ENCODE measurements at places on chromosomes 7 and 10.

GRCh38 chr7:37315772-37316715, 132.6 kb downstream of the ELMO1 start:
- DNase-seq: no peak

- DNase-seq: no peak
Measured at GRCh38 chr10:59513558-59513957, 151.2 kb upstream of the FAM13C start.

DNA sequence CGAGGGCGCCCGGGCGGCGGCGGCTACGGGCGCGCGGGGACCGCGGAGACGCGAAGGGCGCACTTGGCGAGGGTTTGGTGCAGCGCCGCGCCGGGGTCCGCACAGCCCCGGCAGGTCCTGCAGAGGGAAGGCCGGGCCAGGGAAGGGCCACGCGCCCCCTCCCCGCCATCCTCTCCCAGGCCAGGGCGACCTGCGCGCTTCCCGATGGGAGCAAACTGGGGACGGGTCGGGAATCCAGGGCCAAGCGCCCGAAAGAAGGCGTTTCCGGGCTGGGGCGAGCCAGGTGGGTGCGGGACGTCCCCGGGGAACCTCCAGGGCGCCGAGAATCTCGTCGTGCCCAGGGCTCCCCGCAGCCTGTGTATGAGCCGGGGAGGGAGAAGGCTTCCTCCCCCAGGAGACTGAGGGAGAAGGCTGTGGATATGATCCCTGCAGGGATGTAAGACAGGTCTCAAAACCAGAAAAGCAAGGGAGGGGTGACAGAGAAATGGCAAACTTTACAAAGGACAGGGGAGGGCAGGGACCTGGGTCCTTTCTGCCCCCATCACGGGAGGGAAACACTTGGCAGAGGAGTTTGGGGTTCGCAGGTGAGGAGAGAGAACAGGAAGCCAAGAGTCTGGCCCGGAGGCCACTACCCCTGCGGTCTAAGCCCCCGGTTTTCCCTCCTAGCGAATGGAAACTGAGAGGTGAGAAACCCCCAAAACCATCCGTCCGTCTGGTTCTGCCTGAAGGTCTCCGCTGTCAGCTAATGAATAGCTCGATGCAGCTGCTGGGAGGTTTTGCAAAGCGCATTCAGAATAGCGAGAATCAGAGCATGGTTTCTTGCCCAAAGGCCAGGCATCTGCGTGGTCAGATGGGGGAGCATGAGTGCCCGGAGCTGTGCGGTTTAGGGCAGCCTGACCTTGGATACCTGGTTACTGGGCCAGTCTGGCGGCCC, 674 bp downstream of the AMZ1 start:
- DNase-seq: no peak

GRCh38 chr10:124520558-124521428, 59.2 kb downstream of the LHPP start:
- no peak for DNase-seq

DNA sequence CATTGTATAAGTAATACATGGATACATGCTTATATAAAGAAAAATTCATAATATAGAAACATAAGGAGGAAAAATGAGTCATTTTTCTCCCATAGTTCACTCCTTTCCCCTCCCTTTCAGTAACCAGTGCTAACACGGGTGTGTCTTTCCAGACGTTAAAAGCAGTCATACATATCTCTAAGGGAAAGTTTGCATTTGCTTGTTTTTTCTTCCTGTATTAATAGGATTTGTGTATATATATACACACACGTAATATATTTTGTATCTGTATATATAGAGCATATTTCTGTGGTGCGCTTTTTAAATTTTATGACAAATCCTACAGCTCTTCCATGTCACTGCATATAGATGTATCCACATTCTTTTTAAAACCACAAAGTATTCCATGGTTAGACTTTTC, 78.8 kb downstream of the RALA start:
- no peak for DNase-seq

DNA sequence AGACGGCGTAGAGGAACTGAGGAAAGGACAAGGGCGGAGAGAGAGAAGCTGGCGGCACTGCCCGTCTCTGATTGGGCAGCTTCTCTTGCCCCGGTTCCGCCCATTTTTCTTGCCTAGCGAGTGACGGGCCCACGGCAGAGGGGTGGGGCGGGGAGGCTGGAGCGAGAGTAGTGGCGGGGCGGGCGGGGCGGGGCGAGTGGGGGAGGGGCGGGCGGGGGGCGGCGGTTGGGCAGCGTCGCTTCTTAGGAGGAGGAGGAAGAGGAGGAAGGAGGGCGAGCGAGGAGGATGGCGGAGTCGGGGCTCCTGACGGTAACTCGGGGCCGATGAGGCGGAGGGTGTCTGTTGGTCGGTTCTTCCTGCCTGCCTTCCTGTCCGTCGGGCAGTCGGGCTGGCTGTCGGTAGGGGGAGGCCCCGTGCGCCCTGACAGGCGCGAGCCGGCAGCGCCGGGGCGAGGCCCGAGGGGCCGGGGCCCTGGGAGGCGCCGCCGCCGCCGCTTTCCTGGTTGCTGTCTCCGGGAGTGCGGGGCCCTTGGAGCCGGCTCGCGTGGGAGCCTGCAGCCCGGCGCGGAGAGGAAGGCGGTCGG, at the start of gene SHOC2:
TSS of gene SHOC2 (plus strand) at position 256 of the 583 bp plus-strand sequence. CDS start 44,755 bp downstream, outside the sequence.
- peak; percentile 95 for DNase-seq

DNA sequence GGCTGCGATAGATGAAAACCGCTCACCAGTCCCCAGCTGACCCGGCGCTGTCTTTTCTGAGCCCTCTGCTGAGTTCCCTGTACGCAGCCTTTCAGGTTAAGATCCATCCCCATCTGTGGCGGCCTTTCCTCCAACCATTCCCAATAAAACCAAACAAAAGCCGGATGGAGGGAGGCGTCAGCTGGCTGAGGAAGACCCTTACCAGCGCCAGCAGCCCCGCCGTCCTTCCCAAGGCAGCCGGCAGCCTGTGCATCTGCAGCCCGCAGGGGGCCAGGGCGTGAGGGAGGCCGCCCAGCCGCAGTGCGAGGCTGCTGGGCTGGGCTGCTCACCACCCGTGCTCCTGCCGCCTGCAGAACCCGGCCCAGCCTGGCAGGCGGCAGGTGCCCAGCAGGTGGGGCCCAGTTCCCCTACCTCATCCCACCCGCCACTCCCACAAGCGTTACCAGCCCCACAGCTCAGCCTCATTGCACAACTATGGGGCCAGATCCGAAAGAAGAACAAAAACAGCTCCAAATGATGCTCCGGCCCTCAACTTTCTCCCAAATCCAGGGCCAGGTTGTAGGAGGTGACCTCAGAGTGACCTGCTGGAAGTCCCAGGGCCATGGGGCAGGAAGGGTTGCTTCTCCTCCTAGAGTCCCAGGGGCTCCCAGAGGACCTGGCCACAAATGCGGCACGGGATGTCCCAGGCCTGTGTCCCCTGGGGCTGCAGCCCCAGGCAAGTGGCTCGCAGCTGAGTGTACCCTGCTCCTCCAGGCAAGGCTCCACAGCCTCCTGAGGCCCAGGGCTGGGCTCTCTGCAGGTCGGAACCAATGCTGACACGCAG, 23.8 kb downstream of the PAPOLB start:
- no peak for DNase-seq
